ENCODE measurements at places on chromosomes 3 and 15. TPM values are rescaled to one million over a fixed set of nuclear protein-coding genes. Genes with fewer than 3 reads are reported as not detected.

Gene HTR3E
- not detected for total RNA-seq

- H3K4me1 ChIP-seq: peaks cover 14% of the 10 kb centered on the region
- no peaks in the 10 kb centered on the region for H3K27me3 ChIP-seq
- DNase-seq: no peak
- H3K27ac ChIP-seq: no peak overlapping the region
These were observed 14.5 kb downstream of the H1-8 start for GRCh38 chr3:129557548-129557894.

DNA sequence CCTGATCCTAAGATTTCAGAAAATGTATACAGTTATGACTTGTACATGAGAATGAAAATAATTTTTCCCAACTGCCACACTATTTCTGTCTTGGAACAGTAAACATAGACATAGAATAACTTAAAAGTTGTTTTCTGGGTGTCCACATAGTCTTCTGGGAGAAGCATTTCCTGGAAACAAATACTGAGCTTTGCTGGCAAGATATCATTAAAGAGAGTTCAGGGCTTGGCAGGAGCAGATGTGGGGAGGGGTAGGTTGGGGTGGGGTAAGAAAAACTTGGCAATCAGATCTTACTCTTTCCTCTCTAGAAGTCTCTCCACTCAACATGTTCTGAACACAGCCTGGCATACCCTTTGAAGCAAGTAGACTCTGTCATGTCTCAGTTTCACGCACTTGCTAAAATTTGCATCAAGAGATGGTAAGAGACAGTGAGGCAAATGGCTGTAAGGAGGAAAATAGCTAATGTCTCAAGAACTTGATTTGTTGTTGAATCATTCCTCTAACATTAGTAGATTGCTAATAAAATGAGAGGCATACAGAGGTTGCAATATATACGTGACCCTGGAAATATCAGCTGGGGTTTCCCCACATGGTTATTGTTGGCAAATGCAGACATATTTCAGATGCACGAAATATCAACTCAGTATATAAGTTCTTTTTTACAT lies 27.3 kb upstream of the ABI3BP start:
- no peak overlapping the region for H3K27ac ChIP-seq
- H3K27me3 ChIP-seq: no peaks in the 10 kb centered on the region
- no peaks in the 10 kb centered on the region for H3K36me3 ChIP-seq
- H3K4me1 ChIP-seq: no peaks in the 10 kb centered on the region
- no peak overlapping the region for H3K4me3 ChIP-seq

- H3K36me3 ChIP-seq: peaks cover 24% of the 10 kb centered on the region
- no peak for DNase-seq
- H3K4me1 ChIP-seq: no peaks in the 10 kb centered on the region
- H3K27ac ChIP-seq: no peak overlapping the region
- no peaks in the 10 kb centered on the region for H3K27me3 ChIP-seq
These were observed 2.3 kb downstream of the SELENOS start for GRCh38 chr15:101275018-101275417.

GRCh38 chr3:33831053-33831452 lies 32.6 kb downstream of the PDCD6IP start:
- H3K4me1 ChIP-seq: peaks cover 6% of the 10 kb centered on the region
- no peak for DNase-seq
- H3K27me3 ChIP-seq: no peaks in the 10 kb centered on the region
- no peak overlapping the region for H3K4me3 ChIP-seq
- H3K27ac ChIP-seq: no peak overlapping the region

DNA sequence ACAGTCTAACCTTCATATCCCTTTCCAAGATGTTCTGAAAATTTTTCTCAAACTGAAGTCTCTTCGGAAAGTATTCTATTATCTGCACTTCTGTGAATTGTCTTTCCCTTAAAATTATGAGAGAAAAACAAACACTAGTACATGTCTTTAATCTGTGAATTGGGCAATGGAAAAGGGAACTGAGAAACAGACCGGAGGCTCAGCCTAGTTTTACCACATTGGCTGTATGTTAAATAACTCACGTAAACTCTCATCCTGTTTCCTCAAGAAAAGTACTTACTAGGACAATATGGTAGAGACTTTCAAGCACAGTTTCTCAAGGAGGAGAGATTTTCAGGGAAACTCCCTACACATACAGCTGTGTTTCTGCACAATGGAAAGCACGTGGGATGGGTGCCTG lies 982.2 kb upstream of the SEMA6D start:
- H3K27me3 ChIP-seq: no peaks in the 10 kb centered on the region
- no peaks in the 10 kb centered on the region for H3K4me1 ChIP-seq
- no peak for DNase-seq
- no peak overlapping the region for H3K27ac ChIP-seq
- H3K36me3 ChIP-seq: no peaks in the 10 kb centered on the region

DNA sequence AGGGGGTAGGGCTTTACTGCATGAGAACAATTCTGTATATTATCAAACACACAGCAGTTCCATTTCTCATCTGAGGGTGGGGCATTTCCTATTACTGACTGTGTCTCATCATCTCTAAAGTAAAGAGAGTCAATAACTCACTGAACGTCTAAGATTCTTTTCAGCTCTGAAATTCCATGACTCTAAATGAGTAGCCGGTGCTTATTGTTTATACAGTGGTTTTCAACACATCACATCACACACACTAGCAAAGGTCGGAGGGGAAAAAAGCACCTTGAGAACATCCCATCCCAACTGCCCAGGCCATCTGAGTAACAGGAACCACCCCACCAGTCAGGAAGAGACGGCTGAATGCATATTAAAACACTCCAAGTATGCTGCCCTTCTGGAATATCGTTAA lies 196.0 kb downstream of the SUCLG2 start:
- no peak overlapping the region for H3K4me3 ChIP-seq
- H3K4me1 ChIP-seq: no peaks in the 10 kb centered on the region
- no peaks in the 10 kb centered on the region for H3K36me3 ChIP-seq
- no peak for DNase-seq

All from H1 (cell line).